ENCODE measurements at places on chromosomes 1 and 21.

GRCh38 chr1:235714205-235714897 lies 64.8 kb upstream of the GNG4 start:
- DNase-seq: no peak

- no peak for DNase-seq
These were observed 67.1 kb downstream of the KCNJ15 start for GRCh38 chr21:38323721-38324531.

DNA sequence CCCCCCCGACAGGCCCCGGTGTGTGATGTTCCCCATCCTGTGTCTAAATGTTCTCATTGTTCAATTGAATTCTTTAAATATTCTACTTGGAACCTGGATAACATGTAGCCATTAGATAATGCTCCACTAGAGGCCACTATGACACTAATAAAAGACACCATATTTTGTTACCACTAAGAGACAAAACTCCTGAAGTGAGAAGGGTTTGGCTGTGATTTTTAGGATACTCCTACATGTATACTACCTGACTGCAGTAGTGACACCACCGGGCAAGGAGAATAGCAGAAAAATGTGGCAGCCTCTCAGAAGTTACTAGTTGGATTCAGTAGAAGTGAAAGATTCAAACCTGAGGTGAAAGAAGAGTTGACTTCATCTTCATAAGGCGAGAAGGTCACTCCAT lies 36.0 kb downstream of the F5 start:
- DNase-seq: no peak

GRCh38 chr1:145997016-145997717 lies 788 bp upstream of the TXNIP start:
- DNase-seq: peak; percentile 28

- DNase-seq: no peak
These were observed 1.3 kb downstream of the CRTC2 start for GRCh38 chr1:153956997-153957715.

DNA sequence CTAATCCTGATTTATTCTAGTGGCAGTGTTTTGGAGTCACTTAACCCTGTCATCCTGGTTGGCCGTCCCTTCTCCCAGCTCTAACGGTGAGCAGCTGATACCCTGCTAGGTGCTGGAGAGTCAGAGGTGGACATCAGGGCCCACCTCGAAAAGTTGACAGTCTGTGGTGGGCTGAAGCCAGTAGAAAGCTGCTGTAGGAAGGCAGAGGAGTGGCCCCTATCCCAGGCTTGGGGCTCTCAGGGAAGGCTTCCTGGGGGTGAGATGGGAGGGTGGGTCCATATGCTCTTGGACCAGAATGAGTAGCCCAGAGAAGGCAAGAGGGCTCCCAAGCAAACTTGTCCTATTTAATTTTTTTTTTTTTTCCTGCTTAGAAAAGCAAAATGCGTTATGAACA lies 475 bp upstream of the RPL5 start:
- DNase-seq: no peak

DNA sequence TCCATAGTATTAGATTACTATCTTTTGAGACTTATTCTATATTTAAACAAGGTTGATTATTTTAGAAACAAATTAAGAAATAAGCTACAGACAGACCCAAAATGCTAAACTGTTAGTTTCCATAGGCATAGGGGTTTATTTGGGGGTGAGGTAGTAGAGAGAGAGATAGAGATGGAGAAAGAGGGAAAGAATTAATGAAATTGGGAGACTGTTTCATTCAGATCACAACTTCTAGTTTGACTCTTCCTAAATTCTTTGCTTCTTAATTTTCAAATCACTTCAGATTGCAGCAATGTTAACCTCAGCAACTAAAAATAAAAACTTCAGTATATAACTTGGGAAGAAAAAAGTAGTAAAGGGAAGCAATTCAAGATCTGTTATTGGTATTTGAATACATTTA lies 3.4 kb downstream of the JUN start:
- DNase-seq: no peak

DNA sequence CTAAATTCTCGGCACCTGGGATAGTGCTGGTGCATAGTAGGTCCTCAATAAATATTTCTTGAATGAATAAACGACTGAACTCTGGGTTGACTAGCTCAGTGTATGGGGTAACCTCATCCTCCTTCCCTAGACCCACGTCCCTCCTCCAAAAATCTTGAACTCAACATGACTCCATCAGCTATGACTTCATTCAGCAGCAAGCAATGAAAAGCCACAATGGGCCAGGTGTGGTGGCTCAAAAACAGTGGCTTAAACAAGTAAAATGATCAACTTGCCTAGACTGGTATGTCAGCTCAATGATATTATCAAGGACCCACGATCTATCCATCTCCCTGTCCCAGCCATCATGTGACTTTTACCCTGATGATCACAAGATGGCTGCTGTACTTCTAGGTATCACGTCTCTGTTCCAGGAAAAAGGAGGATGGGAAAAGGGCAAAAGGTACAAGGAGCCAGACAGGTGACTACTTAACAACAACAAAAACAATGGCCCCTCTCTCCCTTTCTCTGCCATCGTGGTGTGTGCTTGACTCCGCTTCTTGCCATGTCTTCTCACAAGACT lies 13.0 kb upstream of the PAQR7 start:
- no peak for DNase-seq

- DNase-seq: no peak
These were observed 36.8 kb downstream of the RAP1A start for GRCh38 chr1:111656086-111657017.

GRCh38 chr1:32470991-32471694 lies 6.3 kb downstream of the ZBTB8B start:
- DNase-seq: no peak

- no peak for DNase-seq
These were observed 3.0 kb upstream of the KRTAP15-1 start for GRCh38 chr21:30437010-30437565.

GRCh38 chr1:238562341-238562740 lies 671.6 kb upstream of the ZP4 start:
- DNase-seq: no peak

DNA sequence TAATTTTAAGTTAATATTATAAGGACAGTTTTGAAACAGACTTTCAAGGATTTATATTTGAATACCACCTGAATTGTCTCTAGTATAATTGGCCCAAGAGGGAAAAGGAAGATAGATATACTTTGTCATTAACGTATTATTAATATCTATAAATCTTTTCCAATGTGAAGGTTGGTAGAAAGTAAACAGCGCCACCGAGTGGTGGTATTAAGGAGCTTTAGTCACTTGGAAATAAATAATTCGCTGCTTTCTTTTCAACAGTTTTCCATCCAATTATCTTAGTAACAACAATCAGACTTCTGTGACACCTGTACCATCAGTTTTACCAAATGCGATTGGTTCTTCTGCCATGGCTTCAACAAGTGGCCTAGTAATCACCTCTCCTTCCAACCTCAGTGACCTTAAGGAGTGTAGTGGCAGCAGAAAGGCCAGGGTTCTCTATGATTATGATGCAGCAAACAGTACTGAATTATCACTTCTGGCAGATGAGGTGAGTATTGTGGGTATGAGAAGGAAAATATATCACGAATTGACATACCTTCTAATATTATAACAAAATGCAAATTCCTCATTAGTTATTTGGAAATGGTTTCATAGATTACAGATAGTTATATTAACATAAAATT lies 37.7 kb downstream of the SH3GLB1 start:
- no peak for DNase-seq

GRCh38 chr1:115505148-115505571 lies 136.6 kb upstream of the VANGL1 start:
- no peak for DNase-seq

GRCh38 chr21:38900499-38900898 lies 94.8 kb downstream of the ETS2 start:
- no peak for DNase-seq

DNA sequence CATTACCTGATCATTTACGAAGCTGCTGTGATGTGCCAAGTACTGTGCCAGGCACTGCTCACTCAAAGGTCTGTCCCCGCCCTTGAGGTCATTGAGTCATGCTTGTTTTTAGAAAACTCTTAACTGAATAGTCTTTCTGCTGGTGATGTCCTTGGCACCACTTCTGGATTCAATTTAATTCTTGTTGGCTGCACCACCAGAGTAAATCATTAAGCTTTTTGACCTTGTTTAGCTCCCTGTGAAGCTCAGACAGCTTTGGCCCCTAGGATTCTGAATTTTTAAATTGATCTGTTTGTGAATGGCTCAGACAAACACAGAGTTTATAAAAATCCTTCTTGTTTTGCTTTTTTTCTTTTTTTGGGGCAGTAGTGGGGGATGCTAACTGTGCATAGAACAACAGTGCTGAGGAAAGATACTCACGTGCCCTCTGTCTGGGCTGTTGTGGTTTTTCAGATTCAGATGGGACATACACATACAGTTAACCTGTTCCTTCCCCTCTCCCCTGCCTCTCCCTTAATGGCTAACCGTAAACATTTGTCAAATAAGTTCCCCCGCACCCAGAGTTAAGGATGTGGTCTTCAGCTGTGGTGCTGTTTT lies 67.6 kb downstream of the MTR start:
- DNase-seq: no peak

All from stimulated activated CD4-positive, alpha-beta T cell treated with anti-CD3 and anti-CD28 coated beads, Interleukin-1b, Interleukin-23, amount 100 ng/mL, for 1 hour (primary cell).